ENCODE measurements at places on chromosomes 3 and 15.

DNA sequence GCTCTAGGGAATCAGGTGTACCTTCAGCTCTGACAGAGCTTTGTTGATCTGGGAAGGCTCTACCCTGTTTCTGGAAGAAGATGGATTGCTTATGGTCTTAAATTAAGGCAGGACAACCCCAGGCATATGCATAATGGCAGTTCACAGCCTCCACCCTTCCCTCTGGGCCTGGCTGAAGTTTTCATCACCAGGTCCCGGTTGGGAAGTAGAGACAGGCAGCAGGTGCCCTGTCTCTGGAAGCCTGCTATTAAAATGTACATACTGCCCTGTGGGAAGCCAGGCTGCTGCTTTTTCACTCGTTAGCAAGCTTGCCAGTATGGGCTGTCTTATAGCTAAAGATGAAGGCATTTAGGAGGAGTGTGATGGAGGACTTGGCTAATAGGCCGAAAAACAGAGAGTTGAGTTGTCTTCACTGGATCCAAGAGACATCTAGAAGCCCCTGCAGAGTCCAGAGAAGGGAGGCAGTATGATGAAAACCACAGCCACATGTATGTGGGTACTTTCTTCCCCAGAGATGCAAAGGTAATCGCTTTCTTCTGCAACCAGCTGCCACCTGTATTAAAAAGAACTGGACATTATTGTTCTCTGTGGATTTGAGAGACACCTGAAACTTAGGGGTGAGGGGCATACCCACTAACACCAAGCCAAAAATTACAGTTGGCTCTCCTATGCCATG lies 34.4 kb downstream of the ABHD2 start:
- no peak for DNase-seq

- no peak for DNase-seq
Observed at GRCh38 chr3:177604181-177604580, 406.9 kb upstream of the TBL1XR1 start.

DNA sequence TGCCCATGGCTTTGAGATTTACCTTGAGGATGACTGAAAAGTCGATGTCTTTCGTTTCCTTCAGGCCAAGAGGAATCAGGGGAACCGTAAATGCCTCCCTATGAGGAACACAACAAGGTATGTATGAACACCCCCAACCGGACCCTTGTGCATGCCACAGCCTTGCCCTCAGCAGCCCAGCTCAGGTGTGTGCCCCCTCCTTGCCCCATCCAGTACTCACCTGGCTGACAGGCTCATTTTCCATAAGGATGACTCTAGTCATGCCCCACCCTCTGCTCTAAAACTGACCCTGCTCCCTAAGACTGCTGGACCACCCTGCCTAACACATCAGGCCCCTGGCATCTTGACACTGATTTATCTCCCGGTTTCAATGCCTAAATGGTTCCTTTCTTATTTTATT lies 270.0 kb downstream of the GOLGA6L6 start:
- DNase-seq = no peak

- DNase-seq = no peak
Observed at GRCh38 chr15:88479169-88479568, 11.7 kb downstream of the MRPS11 start.

DNA sequence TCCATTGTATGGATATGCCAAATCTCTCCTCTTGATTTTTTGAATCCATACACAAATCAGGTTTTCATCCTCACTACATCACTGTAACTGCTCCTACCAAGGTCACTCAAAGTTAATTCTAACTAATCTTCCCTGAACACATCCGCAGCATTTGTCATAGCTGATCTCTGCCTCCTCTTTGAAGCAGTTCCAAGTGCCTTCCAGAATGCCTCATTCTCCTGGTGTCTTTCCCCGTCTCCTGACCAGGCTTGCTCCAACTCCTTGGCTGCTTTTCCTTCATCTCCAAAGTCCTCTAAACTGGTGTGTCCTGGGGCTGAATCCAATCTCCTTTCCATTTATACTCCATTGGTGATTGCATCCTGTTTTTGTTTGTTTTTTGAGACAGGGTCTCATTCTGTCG lies 26.8 kb downstream of the KLHDC8B start:
- DNase-seq = no peak

- DNase-seq = no peak
Observed at GRCh38 chr3:37766797-37767776, 94.6 kb upstream of the CTDSPL start.

Measured in esophagus muscularis mucosa (tissue), 4 donors.